ENCODE measurements at places on chromosomes 4 and X.

DNA sequence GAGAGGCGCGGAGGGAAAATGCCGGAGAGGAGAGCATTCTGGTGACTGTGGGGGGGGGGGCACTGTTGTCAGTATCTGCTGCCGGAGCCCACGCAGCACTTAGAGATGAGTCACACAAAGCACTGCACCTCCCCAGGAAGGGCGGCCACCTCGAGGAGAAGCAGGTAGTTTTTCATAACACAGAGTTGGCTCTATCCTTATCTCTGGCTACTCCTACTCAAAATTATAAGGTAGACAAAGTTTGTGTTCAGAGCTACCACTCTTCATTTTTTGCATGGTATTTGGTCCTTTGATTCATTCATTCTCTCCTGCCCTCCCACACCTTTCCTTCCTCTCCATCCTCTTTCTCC, 76.2 kb upstream of the SCOC start:
- DNase-seq: no peak

DNA sequence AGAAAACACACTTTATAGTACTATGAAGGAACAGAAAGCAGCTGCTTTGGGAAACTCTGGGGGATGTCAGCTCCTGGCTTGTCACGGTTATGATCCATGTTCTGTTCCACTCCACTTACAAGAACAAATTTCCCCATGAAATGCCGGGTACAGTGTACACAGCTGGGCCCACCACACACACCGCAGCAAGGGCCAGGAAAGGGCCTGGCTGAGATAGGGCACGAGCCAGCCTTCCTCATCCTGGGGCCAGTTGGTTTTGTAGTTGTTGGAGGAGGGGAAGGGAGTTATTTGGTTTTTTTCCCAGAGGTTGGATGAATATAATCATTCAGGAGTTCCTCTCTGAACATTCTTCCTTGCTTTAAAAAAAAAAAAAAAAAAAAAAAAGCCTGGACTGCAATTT, 56.8 kb downstream of the SEPSECS start:
- DNase-seq: no peak

DNA sequence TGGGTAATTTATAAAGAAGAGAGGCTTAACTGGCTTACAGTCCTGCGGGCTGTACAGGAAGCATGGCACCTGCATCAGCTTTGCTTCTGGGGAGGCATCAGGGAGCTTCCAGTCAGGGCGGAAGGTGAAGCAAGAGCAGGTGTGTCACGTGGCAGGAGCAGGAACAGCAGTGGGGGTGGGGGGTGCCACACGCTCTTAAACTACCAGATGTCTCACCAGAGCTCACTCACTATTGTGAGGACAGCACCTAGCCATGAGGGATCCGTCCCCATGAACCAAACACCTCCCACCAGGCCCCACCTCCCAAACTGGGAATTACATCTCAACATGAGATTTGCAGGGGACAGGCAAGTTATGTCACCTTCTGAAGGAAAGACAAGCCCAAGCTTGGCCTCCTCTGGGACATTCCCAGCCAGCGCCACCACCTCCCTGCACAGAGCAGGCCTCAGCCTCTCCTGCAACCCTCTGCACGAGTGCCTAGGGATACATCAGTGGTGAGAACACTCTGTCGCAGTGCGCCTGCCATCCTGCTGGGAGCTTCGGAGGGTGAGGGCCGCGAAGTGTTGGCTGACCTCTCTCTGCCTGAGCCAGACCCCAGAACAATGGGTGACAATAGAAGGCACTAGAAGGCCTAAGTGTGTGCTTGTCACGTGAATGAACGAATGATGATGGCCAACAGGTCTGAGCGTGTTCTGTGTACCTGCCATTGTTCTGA, 244.3 kb downstream of the EVC2 start:
- no peak for DNase-seq

DNA sequence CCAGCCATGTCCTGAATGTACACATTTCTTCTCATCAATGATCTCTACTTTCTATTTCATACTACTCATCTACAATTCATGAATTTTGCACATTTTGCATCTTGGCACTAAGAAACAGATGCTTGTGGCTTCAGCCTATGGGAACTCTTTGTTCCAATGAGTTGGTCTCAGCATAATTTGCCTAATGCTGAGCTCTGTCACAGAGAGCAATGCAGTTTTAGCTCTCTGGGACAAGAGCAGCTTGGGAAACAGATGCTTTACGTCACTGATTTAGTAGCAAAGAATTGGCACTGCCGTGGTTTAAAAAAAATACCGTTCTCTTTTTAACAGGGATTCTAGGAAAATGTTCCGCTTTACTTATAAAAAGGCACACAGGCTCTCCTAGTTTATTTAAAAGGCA, 162.4 kb downstream of the WDFY3 start:
- DNase-seq: no peak
